Left lobe of liver (tissue), 2 donors: ENCODE measurements at places on chromosomes 2 and 18. TPM values are rescaled to one million over a fixed set of nuclear protein-coding genes. Genes with fewer than 3 reads are reported as not detected.

DNA sequence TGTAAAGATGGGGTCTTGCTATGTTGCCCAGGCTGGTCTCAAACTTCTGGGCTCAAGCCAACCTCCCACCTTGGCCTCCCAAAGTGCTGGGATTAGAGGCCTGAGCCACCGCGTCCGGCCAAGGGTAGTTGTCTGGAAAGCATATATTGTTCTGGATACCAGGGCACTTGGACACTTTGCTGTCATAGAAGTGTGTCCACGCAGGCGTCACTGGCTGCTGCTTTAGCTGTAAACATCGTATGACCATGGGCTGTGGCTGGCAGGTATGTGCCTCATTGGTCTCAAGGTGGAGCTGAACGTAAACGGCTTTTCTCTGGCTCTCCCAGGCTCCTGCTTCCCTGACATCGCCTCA is 3.2 kb upstream of the GPR35 start:
- DNase-seq = no peak

- no peak for DNase-seq
These were observed 62.9 kb downstream of the COL6A3 start for GRCh38 chr2:237351046-237351445.

DNA sequence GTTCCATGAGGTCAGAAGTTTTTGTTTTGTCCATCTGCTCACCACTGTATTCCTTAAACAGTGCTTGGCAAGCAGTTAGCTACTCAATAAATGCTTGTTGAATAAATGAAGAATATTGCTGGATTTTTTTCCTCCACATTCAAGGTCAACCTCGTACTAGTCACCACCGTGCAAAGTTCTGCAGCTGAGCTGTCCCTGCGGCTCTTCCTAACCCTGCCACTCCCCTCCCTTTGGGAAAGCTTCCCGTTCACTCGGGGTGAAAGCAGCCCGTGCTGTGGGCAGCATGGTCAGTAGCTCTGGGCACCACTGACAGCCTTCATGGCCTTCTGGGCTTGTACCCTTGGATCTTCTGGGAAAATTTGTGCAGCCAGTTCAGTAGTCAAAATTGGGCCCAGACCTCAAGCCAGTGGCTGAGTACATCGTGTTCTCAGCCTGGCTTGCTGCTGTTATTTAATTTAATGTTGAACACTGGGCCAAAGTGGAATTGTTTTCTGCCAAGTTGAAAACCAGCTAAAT is 469.3 kb upstream of the RAB12 start:
- DNase-seq = no peak

- DNase-seq = peak; percentile 36
These were observed 218.8 kb downstream of the HDAC4 start for GRCh38 chr2:239181903-239182581.

GRCh38 chr2:142223309-142223708 is 92.5 kb upstream of the LRP1B start:
- DNase-seq = no peak

DNA sequence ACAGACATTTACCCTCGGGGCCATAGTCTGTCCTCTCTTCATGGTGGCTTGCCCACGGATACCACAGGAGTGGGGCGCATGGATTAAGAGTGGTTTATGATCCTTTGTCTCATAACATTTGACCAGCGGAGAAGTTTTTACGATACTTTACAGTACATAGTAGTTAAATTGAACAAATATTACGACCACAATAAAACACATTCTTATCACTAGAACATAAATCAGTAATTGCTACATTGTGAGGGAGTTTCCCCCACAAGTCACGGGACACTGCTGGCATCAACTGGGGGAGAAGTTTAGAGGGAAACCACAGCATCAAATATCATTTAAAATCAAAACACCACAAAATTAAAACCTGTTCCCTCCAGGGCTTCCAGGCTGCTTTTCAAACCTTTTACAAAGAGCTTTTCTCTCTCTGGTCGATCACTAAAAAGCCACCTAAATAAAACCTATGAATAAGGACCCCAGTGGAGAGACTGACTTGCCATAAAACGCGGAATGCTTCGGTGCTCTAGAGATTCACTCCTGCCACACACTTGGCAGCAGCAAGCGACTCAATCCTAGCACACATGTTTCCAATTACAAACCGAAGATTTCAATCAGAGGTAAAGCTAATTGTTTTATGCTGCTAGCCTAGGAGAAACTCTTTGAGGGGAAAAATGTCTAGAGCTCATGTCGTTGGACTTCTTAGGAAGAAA is 173.7 kb upstream of the HNRNPA3 start:
- DNase-seq = no peak

DNA sequence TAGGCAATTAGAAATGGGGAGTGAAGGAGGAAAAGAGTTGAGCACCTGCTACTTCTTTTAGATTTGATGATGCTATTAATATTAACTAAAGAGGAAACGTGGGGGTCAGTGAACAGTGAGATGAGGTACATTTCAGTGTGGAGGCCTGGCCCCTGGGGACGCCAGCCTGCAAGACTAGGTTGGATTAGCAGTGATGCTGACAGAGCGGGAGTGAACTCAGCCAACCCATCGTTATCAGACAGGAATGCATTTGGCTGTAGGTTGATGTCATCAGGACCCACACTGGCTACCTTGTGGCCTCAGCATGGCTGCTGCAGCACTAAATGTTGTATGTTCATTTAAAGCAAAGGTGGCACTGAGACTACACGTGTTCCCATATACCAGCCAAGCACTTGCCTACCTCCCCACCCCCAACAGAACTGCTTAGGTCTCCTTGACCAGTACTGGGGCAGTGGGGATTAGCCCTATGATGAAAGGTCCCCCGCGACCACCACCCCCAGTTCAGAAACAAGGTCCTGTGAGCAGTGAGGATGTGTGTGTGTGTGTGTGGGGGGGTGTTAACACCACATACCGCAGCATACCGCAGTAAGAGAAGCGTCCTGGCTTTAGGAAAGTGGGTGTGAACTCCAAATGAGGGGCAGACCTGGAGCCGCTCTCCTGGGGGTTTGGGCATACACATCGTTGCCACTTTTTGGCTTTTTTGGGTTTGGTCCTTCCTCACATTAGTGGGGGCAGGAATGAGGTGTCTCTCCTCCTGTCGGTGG is 26.0 kb downstream of the DGKD start:
- DNase-seq = no peak

- DNase-seq = no peak
These were observed 20.4 kb downstream of the ATP6V1B1 start for GRCh38 chr2:70956141-70956540.

DNA sequence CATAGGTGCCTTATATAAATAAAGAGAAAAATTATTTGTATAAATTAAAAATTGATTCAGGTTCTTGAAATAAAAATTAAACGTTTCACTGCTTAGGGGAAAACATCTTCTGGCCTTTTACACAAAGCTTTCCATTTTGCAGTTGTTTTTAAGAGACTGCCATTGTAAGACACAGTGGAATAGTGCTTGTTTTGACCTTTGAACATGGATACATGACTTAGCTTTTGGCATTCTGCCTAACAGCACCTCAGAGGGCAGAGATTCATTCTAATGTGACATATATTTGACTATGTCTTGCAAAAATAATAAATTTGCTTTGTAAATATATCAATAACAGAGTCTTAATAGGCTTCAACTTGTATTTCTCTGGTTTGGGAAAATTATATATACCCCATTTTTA is 142.1 kb downstream of the SLC4A10 start:
- no peak for DNase-seq

DNA sequence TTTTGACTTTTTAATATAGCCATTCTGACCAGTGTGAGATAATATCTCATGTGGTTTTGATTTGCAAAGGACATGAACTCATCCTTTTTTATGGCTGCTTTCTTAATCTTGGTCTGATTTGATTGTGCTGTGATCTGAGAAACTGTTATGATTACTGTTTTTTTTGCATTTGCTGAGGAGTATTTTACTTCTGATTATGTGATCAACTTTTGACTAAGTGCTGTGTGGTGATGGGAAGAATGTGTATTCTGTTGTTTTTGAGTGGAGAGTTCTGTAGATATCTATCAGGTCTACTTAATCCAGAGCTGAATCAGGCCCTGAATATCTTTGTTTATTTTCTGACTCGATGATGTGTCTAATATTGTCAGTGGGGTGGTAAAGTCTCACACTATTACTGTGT is 16.8 kb downstream of the SP140L start:
- no peak for DNase-seq

DNA sequence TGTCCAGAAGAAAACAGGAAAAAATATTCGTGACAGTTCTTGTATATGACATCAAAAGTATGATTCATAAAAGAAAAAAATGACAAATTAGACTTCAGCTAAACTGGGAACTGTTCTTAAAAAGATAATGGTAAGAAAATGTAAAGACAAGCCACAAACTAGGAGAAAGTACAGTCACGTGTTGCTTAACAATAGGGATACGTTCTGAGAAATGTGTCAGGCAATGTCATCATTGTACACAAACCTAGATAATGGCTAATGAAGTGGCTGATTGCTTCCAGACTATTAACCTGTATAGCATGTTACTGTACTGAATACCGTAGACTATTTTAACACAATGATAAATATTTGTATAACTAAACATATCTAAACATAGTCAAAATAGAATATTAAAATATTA is 35.9 kb upstream of the CTIF start:
- DNase-seq = no peak

GRCh38 chr2:74071426-74071825 is 76.3 kb downstream of the BOLA3 start:
- DNase-seq = no peak

GRCh38 chr18:79217979-79218604 is 148.9 kb downstream of the ATP9B start:
- no peak for DNase-seq

DNA sequence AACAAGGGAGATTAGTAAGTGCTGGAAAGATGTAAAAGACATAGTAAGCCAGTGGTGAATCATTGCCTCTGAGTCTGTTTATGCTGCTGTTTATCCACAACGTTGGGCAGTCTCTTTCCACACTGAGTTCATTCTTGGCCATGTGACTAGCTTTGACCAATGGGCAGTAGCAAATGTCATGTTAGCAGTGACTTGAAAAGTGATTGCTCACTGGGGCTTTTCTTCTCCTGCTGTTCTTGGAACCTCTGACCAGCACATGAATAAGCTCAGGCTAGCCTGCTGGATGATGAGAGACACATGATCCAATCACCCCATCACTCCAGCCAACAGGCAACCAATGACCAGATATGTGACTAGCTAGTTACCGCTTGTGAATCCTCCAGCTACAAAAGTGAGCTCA is 360.4 kb downstream of the SLC4A3 start:
- no peak for DNase-seq

- no peak for DNase-seq
These were observed 163.5 kb downstream of the PTH2R start for GRCh38 chr2:208570066-208570465.

DNA sequence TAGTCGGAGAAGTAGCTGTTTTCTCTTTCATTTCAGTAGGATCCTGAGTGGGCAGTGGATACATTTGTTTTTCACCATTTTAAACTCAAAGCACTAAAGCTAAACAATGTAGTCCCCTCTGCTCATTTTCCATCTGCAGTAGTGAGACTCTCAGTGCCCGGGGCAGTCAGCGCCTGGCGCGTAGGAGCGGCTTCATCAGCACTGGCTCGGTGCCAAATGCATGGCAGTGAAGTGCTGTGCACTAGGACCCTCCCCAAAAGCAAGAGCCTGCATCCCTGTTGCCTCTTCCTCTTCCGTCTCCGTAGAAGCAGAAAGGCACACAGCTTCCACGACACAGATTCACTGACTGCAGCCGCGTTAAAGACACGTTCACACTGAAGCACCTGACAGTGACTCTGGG is 19.0 kb upstream of the ESPNL start:
- peak; percentile 46 for DNase-seq

DNA sequence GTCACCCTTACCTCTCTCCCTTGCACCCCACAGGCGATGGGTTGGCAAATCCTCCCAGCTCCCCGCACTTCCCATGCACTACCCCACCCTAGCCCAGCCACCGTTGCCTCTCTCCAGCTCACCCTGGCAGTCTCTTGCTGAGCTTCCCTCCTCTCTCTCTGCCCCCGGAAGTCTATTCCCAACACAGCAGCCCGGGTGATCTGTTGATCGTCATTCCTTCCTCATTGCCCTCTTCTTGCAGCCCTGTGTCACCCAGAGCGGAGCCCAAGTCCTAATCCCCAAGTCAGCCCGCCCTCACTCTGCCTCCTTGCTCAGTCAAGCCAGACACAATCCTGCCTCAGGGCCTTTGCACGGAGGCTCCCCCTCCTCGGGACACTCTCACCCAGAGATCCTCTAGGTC is 55.2 kb downstream of the CIB4 start:
- DNase-seq = no peak

DNA sequence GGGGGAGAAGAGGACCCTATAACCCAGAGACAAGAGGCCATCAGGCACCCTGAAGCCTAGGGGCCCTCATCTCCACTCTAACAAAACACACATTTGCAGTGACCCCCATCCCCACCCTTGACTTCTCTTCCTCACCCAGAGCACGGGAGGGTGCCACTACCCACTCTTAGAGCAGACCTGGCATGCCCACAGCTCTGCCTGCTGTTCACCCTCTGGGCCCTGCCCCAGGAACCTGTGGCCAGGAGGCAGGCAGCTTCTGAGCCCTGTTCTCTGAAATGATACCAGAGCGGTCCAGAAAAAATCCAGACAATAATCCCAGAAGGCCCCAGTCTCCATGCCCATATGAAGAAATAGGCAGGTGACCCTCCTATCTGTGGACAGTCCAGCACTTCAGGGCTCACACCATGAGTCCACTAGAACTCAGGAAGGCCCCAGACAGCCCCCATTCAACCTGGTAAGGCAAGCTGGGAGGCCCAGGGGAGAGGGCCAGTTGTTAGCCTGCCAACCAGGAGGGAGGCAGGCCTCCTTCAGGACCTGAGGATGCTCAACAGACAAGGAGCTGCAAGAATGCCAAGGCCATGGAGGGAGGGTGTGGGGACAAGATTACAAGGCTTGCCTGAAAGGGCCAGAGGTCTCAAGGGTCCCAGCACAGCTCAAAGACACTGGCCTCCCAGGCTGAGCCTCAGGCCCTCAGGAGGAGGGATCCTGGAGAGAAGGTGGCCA is 75.0 kb downstream of the TNS1 start:
- DNase-seq = no peak

Gene ACVR2A
- total RNA-seq = 7.2 TPM

Gene PIEZO2
- total RNA-seq = 7.3 TPM

Gene PHOSPHO2
- 2.1 TPM for total RNA-seq

Gene ZNF892
- total RNA-seq = 1.3 TPM

Gene SCN2A
- 0.05 TPM for total RNA-seq

Gene DYSF
- total RNA-seq = 30.0 TPM

Gene SMCHD1
- 15.2 TPM for total RNA-seq

Gene POTEI
- not detected for total RNA-seq

Gene PJVK
- 1.8 TPM for total RNA-seq

Gene HRH4
- total RNA-seq = 0.15 TPM

Gene NT5DC4
- not detected for total RNA-seq

Gene TEX261
- 36.4 TPM for total RNA-seq
